ENCODE measurements at places on chromosomes 5 and 9.
A peak's percentile ranks its signal among the peaks of the same experiment; 100 is the strongest.

- no peak for DNase-seq
Observed at GRCh38 chr9:37283730-37284325, 138.7 kb upstream of the GRHPR start.

DNA sequence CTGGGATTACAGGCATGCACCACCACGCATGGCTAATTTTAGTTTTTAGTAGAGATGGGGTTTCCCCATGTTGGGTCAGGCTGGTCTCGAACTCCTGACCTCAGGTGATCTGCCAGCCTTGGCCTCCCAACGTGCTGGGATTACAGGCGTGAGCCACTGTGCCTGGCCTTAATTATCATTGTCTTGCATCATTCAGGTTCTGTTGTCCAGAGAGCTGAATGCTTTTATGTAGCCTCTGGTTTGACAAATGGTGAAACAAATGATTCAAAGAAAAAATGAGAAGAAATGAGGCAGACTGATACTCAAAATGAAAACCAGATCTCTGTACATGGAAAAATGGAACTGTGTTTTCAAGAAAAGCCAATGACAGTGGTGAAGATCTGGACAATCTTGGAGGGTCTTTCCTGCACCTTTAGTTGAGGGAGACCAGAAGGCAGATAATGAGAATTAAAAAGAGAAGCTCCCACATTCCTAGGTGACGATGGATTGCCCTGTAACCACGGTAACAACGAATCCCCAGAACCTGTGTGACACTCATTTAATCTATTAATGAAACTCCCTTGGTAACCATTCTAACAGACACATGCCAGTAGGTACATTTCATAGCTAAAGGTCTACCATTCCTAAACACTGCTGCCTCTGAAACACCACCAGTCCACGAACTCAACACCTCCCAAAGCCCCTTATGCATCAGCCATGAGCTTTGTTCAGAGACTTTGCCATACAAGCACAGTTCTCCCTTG, 1.6 kb downstream of the TEX48 start:
- DNase-seq = no peak

DNA sequence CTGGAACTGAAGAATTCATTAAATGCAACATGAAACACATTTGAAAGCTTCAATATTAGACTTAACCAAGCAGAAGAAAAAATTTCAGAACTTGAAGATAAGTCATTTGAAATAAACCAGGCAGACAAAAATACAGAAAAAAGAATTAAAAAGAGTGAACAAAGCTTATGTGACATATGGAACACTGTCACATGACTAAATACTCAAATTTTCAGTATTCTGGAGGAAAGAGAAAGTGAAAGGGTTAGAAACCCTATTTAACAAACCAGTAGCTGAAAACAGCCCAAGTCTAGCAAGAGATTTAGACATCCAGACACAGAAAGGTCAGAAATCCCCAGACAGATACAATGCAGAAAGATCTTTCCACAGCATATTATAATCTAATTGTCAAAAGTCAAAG, 37.1 kb upstream of the SH3TC2 start:
- DNase-seq = no peak

GRCh38 chr5:68845131-68845530, 248.7 kb upstream of the SLC30A5 start:
- no peak for DNase-seq

DNA sequence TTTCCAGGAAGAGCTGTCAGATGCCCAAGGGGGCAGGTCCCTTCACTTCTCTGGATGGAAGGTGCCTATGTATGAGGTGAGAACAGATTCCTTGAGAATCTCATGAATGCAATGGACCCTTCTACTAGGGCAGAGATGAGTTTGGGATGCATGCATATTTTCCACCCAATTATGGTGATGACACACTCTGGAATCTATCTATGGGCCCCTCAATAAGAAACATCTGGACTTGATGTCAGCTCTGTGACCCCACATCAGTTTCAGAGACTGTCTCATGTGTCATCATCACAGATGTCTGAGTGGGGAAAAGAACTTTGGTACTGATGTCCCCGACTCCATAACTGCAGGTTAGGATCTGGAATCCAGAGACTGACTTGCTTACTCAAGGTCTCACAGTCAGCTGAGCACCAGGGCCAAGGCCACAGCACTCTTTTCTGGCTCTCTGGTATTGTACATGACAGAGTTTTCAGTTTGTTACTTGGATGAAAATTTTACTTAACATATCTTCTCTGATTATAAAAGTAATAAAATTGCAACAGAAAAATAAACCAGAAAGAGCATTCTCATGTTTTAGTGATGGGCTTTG, 177.0 kb downstream of the DCP2 start:
- no peak for DNase-seq

DNA sequence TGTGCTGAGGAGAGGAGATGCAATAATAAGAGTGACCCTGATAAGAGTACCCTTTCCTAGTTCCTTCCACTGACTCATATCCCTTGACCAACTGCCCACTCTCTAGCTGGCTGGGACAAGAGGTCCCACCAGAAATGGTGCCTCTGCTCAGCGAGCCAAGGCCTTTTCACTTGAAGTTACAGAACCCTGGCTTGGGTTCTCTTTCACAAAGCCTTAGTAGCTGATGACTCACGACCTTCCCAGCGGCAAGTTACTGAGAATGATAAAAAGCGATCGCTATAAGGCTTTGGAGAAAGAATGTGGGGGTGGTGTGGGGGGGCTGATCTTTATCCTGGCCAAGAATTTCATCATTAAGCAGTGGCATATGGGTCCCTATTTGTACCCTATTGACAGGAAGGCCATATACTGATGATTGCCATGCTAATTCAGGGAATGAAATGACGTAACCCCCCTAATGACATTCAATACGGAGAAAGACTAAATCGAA, 90.3 kb downstream of the FBXO38 start:
- no peak for DNase-seq

- DNase-seq = no peak
Observed at GRCh38 chr9:108257382-108257781, 598.4 kb downstream of the ACTL7B start.

DNA sequence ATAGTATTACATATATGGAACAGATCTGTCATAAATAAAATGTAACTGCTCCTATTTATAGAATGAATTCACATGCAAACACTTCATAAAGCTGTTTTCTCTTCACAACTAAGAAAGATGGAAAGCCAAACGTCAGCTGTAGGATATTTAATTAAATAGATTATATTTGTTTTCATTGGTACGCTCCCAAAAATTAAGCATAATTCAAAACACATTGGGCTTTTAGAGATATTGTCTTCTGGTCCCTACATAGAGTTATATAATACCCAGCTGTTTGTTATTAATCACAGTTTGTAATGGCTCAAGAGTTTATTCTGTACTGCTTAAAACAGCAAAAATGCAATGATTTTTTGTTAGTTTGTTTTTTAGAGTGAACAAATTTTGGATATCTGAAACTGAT, 61.2 kb downstream of the MRPS30 start:
- no peak for DNase-seq

DNA sequence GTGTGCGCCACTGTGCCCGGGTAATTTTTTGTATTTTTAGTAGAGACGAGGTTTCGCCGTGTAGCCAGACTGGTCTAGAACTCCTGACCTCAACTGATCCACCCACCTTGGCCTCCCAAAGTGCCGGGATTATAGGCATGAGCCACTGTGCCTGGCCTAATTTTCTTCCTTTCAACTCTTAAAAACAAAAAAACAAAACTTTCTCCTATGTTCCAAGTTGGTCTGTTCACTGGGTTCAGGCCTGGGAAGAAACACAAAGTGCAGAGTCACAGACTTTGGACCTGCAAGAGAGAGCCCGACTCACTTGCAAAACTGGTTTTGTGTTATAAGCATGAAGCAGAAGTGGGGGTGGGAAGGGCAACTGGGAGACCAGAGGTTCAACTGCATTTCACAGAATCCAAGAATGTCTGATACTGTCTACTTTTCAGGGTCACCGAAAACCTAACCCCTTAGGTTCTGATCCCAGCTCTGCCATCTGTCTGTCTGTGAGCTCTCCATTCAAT, 5.2 kb upstream of the HDHD3 start:
- DNase-seq = no peak

DNA sequence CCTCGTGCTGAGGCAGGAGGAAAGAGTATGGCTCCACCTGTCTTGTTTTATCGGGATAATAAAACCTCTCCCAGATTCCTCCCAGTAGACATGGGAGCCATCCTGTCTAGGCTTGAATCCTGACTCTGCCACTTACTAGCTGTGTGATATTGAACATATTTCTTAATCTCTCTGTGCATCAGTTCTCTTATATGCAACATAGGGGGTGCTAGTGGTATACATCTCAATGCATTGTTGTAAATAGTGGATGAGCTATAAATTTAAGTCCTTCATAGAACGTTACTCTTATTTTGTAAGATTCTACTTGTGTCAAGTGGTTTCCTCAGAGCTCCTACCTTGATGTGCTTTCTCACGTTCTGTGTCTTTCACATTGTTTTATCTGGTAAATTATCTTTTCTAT, 417.7 kb upstream of the POU5F2 start:
- DNase-seq = no peak

GRCh38 chr5:172768573-172769341, 2.2 kb downstream of the DUSP1 start:
- no peak for DNase-seq

- no peak for DNase-seq
Observed at GRCh38 chr5:42499016-42499415, 75.8 kb downstream of the GHR start.

- no peak for DNase-seq
Observed at GRCh38 chr5:11324521-11325289, 563.7 kb upstream of the DAP start.

DNA sequence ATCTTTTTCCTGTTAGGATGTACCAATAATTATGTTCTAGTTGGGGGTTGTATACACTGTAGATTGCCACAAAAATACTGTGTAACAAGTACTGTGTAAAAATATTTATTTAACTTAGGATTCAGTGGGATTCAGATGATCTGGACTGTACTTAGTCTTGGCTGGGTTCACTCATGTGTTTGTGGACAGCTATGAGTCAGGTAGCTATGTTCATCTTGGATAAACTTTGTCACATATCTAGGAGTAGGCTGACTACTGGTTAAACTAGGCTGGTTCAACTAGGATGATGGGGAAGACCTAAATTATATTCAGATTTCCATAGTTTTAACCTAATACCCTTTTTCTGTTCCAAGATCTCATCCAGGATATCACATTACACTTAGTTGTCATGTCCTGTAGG, 32.1 kb upstream of the TNFSF15 start:
- no peak for DNase-seq

DNA sequence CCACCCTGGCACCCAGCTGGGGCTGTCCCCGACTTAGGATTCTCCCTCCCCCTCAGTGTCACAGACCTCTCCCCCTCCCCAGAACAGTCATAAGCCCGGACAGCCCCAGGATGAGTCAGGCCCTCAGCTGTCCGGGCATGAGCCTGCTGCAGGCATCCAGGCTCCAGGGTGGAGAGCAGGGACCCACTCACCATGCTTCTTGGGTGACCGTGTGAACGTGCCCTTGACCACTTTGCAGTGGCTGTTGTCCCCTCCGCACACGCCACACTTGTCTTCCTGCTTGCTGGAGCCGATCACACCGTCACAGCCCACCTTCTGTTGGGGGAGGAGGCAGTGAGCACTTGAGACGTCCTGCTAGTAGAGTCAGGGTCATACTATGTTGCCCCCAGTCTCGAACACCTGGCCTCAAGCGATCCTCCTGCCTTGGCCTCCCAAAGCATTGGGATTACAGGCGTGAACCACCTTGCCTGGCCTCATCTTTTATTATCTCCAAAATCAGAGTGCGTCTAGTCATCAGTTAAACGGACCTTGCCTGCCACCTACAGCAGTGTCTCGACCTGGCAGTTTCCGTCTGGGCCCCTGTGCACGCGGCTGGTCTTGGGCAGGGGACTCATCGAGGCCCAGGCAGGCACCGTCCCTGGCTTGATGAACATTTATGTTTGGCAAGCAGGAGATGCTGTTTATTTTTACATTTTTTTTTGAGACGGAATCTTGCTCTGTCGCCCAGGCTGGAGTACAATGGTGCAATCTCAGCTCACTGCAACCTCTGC, 72.6 kb downstream of the ZNF354C start:
- DNase-seq = no peak

DNA sequence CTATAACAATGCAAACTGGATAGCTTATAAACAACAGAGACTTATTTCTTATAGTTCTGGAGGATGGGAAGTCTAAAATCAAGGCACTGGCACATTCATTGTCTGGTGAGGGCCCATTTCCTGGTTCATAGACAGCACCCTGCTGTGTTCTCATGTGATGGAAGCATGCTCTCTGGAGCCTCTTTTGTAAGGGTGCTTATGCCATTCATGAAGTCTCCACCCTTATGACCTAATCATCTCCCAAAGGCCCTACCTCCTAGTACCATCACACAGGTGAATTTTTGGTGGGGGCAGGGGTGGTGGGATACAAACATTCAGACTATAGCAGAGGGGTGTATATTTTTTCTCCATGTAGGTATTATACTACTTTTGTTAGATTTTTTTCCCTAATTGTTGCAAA, 92.4 kb downstream of the UNC13B start:
- DNase-seq = no peak

- no peak for DNase-seq
Observed at GRCh38 chr9:95229230-95229915, 88.1 kb downstream of the FANCC start.

GRCh38 chr9:36424289-36425055, 24.4 kb upstream of the RNF38 start:
- no peak for DNase-seq

GRCh38 chr9:112110777-112111113, 64.4 kb downstream of the SUSD1 start:
- no peak for DNase-seq

DNA sequence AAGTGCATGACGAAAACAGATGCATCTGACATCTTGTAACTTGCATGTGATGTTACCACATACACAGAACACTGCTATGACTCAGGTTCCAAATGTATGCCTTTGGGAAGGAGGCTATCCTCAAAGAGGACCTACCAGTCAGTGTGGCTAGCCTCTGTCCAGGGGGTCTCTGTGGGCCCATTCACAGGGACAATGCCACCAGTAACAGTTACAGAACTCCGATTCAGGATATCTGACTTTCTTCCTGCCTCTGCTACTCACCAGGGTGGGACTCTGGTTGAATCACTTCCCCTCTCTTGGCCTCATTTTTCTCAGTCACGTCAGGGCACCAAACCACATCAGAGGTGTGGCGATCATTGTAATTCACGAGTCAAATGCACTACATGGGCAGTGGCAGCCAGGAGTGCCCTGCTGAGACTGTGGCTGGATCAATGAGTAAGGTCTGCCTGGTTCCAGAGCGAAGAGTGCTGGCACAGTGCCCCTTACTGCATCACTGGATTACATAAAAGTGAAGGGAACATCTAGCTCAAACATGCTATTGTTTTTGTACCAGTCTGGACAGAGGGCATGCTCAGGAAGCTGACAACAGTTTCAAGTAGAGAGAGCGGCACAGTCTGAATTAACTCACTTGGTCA, 13.2 kb downstream of the ATOX1 start:
- no peak for DNase-seq

GRCh38 chr5:138482638-138483037, 17.4 kb downstream of the EGR1 start:
- DNase-seq = no peak

- peak; percentile 36 for DNase-seq
Observed at GRCh38 chr5:96807075-96807654, 580 bp downstream of the ERAP1 start.

Measured in NCI-H1105 treated with DMSO at 0.1 percent for 48 hours (cell line).